ENCODE measurements at places on chromosomes 12 and 14.

- no peak for DNase-seq
These were observed 24.0 kb upstream of the RIC8B start for GRCh38 chr12:106750524-106750923.

DNA sequence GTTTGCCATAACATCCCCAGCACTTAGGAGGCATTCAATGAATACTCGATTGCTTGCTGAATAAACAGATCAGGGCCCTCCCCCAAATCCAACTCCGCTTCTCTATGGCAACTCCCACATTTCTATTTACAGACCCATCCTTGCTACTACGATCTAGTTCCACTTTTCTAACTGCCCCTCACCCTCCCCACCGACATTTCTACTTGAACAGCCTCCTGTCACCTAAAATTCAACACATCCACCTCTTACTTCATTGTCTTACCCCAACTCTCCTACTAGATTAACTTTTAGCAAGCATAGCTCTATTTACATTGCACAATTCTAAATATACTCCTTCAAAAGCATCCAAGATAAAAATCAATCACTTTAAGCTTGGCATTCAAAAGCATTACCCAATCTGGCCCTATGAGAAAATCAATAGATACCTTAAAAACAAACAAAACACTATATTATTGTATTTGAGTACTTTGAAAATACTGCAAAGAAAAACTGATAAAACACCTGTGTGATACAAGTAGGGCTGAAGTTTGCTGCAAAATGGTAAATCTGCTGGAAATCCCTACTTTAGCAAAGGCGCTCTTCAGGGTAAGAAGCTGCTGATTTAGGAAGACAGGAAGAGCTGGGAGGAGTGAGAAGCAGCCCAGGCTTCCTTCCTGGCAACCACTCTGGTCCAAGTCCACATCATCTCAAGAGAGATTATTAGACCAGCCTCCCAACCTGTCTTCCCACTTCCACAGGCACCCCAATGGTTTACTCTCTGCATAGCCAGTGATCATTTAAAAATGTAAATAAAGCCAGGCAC, 96.4 kb downstream of the HECTD4 start:
- no peak for DNase-seq

- peak; percentile 83 for DNase-seq
These were observed at the start of gene SIX1 for GRCh38 chr14:60648934-60649874. TSS of gene SIX1 (minus strand) at chr14:60649477. CDS start at chr14:60649189, 288 bp downstream.

DNA sequence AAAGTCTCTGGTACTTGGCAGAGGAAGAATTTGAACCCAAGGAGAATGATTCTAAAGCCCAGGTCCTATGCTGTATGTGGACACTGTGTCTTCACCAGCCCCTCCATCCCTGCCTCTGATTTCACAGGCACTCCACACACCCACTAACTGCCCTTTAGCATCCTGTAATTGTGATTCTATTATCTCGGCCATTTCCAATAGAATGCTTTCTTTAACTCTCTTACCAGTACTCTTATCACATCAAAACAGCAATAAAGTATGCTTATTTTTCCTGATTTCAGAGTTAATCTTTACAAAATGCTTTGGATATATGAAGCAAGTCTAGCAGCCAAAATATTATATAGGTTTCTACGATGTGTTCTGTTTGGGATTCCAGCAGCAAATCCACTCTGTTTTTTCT, 37.9 kb upstream of the BTG1 start:
- no peak for DNase-seq

DNA sequence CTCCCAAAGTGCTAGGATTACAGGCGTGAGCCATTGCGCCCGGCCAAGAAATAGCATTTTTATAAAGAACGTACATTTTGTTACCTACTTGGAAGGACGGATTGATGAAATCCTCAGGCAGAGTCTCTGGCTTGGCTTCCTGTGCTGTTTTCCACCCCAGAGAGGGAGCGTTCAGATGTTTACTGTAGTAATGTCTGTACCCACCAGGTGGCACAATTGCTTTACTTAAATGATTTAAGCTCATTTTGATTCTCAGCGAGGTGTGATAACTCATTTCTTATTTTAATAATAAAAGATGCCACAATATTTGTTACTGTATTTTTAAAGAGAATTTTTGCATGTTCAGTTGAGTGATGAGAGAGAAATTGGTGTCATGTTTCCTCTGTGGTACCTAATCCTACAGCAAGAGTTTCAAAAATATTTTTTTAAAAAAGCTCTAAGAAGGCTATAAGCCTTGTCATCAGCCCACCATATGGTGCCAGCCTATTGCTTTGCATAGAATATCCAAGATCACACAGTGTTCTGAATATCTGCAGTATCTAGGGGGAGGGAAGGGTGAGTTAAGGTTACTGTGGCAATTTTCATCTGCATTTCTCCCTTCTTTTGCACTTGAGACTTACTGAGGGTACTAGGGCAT, 82.6 kb upstream of the TRAF3 start:
- DNase-seq: peak; percentile 76

DNA sequence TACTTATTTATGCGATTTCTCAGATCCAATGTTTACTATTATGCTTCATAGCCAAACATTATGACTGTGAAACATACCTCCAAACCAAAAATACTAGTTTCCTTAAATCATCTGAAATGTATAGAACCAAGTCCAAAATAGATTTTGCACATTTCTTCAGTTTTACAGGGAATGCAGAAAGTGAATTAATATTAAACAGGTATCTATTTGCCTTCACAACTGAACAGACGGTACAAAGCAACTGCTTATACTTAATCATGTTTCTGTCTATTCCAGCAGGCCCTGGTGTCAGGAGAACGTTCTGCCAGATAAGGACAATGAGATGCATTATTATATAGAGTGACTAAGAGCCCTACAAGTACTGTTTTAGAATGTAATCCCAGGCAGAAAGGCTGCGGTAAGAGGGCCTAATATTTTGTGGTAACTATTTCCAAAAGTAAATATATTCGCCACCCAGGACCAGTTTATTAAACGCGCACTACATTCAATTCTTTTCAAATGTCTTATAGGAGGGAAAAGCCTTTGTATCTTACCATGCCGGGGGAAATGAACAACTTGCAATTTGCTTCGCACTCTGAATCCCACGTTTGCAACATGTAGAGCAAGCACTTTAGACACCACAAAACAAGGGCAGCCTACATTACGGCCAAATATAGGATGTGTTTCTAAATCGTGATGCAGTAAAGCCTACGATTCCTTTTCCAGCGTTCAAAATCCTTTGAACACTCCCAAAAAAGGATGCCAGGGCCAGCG, 1.5 kb downstream of the CORO1C start:
- DNase-seq: peak; percentile 49

DNA sequence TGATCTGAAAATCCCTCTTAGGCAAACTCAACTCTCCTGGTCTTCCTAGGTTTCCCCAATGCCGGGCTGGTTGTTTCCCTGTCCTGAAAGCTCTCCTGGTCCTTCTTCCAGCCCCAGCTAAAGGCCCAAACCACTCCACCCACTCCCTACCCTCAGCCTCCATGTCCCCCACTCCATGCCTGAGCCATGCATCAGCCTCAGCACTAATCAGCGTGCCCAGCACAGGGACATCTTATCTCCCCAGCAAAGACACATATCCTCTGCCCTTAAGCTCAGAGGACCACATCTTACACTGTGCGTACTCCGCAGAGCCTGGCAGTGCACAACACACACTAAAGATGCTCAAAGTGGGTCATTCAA, 25.9 kb downstream of the ACTN1 start:
- no peak for DNase-seq

DNA sequence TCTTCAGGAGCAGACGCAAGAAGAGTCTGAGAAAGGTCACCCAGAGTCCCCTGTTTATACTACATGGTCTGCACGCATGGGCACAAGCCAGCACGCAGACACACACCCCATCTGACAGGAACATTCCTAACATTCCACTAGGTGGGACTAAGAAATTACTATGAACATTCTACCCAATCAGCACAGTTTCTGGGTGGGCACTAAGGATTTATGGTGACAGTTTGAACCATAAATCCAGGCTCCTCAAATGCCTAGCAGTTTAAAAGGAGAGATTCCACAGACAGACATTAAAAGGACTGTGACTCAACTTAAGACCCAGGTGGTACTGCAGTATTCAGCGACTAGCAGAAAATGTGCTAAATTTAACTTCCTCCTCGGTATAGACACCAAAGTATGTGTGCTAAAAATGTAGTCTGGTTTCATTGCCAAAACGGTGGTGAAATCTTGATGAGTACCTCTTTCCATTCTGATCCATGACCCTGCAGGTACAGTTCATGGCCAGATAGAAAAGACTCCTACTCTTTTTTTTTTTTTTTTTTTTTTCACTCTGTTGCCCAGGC, 16.2 kb downstream of the ABHD4 start:
- peak; percentile 91 for DNase-seq

DNA sequence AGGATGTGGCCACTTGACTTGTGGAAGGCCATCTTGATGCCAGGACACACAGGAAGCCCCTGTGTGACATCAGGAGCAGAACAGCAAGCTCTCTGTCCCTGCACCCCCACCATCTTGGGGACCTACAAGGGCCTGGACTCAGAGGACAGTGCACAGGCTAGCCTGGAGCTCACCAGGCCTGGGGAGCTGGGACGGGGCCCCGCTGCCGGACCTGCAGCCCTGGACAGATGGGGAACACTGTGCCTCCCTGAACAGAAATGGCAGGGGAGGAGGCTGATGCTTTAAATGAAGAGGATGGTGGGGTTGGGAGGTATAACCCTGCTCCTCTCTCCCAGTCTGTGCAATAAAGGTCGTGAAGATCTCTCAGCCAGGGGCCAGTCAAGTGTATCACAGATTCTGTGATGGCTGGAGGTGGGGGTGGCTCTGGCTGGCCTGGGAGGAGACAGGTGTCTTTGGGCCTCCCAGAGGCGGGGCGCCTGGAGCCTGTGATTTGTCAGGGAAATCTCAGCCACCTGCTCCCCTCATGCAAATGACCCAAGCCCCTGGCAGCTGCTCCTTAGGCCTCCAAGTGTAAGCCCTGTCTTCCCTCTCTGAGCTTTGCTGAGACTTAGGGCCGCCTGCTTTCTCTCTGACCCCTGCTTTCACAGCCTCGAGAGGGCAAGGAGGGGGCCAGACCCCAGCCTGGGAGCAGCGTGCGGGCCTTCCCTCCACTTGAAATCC, 1.1 kb upstream of the GNB3 start:
- no peak for DNase-seq

GRCh38 chr12:32146074-32146873, 39.6 kb downstream of the BICD1 start:
- no peak for DNase-seq

GRCh38 chr12:79183926-79184325, 319.4 kb downstream of the SYT1 start:
- DNase-seq: no peak

GRCh38 chr12:91316907-91317269, 134.3 kb upstream of the DCN start:
- no peak for DNase-seq

GRCh38 chr14:61891810-61892209, 129.6 kb downstream of the SNAPC1 start:
- DNase-seq: no peak

DNA sequence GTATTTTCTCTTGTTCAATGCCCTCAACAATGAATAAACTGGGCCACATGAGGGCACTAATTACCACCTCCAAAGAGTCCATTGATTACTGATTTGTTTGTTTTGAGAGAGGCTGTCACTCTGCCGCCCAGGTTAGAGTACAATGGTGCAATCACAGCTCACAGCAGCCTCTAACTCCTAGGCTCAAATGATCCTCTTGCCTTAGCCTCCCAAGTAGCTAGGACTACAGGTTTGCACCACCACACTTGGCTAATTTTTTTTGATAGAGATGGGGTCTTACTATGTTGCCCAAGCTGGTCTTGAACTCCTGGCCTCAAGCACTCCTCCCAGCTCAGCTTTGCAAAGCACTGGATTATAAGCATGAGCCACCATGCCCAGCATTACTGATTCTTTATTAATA, 28.3 kb upstream of the SYCP3 start:
- no peak for DNase-seq

DNA sequence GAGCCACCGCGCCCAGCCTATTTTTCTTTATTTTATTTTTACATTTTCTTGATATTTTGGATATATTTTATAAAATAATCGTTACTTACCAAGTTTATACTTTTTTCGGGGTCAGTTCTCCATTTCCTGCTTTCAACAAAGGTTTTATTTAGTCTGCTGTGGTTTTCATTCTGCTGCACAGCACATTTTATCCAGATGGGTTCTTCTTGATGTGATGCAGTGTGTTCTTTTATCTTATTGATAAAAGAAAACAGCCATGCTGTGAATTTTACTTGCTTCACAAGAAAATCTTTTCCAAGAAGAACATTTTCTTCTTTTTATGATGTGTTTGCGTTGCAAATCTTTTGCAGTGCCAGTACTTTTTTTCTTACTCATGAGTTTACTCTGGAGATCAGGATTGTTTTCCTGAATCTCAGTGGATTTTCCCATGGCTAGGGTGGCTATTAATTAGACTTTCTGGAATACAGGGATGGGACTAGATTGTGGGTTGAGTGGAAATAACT, 192.5 kb downstream of the ADGRD1 start:
- DNase-seq: no peak

GRCh38 chr12:79073506-79073905, 208.9 kb downstream of the SYT1 start:
- DNase-seq: no peak

GRCh38 chr14:29584992-29585391, 342.7 kb downstream of the PRKD1 start:
- DNase-seq: peak; percentile 70

DNA sequence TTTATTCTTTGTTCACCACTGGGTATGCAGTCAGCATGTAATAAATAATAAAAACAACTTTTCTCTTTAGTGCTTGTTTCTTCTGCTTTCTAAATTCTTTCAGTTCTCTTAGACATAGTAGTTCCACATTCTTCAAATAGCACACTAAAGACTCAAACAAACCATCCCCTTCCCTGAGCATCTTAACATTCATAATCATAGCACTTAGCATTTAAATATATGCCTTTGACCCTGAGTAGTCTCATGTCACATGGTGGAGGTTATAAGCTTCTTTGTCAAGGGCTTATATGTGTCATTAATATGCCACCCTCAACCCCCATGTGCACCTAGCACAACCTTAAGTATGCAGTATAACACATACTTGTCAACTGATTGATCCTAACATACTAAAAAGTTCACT, 212.7 kb downstream of the PHLDA1 start:
- DNase-seq: no peak

DNA sequence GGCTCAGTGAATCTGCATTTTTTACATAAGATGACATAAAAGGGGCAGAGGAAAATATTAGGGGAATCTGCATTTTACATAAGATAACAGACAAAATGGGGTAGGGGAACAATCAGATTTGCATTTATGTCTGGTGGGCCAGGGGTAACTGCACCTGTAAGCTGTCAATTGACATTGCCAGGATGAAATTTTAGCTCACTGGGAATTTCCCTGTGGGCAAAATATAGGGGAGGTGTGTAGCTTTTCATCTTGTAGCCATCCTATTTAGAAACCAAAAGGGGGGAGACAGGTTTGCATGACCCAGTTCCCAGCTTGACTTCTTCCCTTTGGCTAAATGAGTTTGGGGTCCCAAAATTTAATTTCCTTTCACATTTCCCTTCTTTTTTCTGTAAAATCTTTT, 3.5 kb downstream of the PCNX4 start:
- no peak for DNase-seq

GRCh38 chr12:50515587-50515986, 10.8 kb downstream of the DIP2B start:
- no peak for DNase-seq

- peak; percentile 42 for DNase-seq
These were observed 185.5 kb upstream of the ATP2B1 start for GRCh38 chr12:89893972-89894706.
